ENCODE measurements at places on chromosomes 2 and 18.

DNA sequence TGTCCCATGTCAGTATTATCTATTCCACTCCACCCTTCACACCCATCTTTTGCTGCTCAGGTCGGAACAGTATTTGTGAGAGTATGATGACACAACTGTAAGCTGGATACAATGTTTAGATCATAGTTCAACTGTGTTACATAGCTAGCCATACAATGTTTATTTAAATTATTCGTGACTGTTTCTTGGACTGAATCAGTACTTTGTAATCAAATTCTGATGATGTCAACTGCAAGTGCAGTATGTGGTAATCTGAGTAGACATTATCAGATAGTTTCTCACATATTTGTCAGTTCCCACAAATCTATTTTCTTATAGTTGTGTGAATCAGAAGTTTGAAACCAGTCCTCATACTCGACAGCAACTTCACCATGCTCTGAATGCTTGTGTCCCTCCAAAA is 177.6 kb downstream of the ZNF407 start:
- no peak for DNase-seq

DNA sequence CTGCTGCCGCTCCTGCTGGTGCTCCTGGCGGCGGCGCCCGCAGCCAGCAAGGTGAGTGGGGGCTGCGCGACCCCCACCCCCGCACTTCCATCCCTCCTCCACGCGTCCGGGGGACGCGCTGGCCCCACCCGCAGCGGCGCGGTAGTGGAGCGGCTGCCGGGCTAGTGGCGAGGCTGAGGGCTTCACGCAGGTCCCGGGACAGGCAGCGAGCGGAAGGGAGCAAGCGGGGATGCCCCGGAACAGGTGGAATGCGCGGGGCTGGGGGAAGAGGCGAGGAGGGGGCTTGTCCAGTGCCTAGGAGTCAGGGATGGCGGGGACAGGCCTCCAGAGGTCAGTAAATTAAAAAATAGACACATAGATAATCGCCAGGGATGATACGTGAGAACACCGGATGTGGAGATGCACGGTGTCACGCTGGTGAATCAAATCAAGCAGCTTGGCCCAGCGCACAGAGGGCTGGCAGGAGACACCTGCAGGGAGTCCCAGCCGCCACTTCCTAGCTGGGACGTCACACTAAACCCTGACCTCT is 403 bp downstream of the COL4A3 start:
- DNase-seq: no peak

GRCh38 chr2:238595750-238596570 is 169.2 kb downstream of the ASB1 start:
- no peak for DNase-seq

- no peak for DNase-seq
These were observed 87.8 kb downstream of the UPP2 start for GRCh38 chr2:158189526-158189925.

DNA sequence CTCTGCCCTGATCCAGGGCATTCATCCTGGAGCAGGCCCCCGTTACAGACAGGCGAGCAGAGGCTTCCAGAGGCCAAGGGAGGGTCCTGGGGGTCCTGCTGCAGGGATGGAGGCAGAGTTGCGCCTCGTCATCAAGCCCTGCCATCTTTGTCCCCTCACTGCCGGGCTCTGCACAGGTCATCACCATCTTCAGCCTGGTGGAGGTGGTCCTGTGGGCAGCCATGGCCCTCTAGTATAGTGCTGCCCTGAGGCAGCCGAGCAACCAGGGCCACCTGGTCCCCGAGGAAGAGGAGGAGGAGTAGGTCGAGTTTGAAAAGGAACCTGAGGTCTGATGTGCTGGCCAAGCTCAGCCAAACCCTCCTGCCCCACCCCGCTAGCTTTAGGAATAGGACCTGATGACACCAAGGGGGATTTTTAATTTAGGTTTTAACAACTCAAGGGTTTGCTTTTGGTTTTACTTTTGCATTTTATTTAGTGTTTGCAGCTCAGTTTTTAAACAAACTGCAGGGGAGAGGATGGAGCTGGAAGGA is 8.8 kb upstream of the ALPI start:
- DNase-seq: no peak

GRCh38 chr2:126429103-126429502 is 226.9 kb upstream of the GYPC start:
- no peak for DNase-seq

GRCh38 chr2:174974131-174974530 is 31.1 kb downstream of the CHN1 start:
- DNase-seq: no peak

DNA sequence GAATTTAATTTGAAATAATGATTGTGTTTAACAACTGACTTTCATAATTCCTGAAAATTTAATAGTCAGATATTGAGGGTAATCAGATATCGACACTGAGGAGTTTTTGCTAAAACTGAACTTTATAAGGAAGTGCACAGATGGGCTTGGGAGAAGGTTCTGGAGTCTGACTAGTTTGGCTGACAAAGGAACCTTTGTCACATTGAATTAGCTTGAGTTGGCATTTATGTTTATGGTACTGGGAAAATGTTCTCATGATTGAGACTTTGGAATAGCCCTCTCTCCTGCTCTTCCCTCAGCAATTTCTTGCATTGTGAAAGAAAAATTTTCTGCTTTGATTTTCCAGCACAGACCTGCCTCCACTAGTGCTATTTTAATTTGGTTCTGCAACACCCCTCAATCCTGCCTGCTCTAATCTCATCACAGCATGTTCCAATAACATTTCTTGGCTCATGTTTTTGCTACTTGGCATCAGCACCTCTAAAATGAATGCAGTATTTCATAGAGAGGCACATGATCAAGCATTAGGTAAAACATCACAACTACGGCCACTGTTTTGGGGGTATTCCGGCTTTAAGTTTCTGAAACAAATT is 133.9 kb upstream of the FSHR start:
- no peak for DNase-seq

DNA sequence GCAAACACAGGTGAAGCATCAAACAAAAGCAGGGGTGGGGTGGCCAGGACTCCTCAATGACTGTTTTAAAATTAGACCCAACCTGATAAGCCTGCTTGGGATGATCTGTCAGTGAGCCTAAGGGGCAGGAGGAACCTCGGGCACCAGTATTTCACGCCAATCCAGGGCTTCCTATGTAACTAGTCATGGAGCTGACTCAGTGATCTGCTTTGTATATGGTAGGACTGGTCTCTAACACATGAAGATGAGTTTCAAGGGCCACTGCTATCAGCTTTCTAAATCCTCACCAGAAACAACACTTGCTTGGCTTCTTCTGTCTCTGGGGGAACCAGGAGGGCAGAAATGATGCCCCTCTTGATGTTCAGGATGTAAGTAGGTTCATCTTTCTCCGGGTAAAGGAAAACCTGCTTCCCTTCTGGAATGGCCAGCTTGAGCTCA is 6.2 kb downstream of the APOB start:
- DNase-seq: no peak

GRCh38 chr2:177001334-177001733 is 211.3 kb upstream of the HNRNPA3 start:
- no peak for DNase-seq

- no peak for DNase-seq
These were observed 256.5 kb downstream of the CDH20 start for GRCh38 chr18:61589724-61590065.
